ENCODE measurements at places on chromosomes 7 and 10.

DNA sequence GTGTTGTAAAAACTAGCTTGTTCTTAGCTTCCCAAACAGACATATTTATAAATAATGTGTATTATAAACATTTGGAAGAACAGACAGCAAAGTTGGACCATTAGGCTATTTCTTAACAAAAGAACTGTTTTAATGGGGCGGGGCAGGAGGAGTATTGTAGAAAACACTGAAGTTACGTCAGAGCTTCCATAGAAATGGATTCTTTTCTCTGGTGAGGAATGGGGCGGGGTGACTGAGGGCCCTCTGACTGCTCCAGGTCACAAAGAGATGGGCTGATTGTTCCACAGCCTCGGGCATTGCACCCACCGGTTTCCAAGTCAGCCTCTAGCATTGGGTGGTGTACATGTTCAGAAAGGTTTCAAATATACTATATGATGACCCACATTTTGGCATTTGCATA is 36.8 kb upstream of the ADAM12 start:
- DNase-seq = no peak

GRCh38 chr7:149245244-149245643 is 5.8 kb downstream of the ZNF212 start:
- no peak for DNase-seq

DNA sequence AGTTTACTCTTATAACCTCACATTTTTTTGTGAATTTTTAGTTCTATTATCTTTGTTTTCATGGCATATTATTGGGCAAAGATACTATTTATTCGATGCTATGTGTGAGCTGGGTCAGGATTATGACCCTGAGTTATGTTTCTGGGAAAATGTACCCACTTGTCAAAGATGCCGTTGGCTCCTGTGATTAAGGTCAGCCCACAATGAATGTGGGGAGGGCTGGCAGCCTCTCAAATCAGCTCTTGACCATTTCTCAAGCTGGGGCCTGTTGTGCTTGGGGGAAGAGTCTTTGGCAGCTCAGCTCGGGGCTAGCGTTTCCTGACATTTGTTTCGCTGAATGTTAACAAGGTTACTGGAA is 97.5 kb downstream of the TCF7L2 start:
- DNase-seq = no peak

DNA sequence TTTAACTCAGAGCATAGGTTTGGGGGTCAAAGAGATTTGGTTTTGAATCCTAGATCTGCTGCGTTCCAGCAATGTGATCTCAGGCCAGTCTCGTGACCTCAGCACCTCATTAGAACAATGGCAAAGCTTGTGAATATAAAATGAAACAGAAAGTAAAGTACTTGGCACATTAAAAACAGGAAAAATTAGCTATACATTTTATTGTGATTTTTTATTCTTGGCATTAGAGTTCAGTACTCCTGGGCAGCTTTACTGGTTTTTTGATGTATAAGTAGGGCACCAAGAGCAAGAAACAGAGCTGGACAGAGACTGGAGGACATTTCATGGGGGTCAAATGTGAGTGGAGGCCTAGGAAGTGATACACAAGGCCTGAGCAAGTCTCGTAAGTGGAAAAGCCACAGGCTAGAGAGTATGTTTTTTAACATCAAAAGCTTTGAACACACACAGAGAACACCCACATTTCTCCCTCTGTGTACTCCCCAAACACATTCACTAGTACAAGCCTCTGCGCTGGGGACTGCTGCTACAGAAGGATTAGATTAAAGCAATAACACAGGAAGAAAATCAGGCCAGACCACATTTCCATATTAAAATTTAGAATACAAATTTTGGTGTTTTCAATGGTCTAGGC is 157.2 kb upstream of the SLC25A13 start:
- no peak for DNase-seq

DNA sequence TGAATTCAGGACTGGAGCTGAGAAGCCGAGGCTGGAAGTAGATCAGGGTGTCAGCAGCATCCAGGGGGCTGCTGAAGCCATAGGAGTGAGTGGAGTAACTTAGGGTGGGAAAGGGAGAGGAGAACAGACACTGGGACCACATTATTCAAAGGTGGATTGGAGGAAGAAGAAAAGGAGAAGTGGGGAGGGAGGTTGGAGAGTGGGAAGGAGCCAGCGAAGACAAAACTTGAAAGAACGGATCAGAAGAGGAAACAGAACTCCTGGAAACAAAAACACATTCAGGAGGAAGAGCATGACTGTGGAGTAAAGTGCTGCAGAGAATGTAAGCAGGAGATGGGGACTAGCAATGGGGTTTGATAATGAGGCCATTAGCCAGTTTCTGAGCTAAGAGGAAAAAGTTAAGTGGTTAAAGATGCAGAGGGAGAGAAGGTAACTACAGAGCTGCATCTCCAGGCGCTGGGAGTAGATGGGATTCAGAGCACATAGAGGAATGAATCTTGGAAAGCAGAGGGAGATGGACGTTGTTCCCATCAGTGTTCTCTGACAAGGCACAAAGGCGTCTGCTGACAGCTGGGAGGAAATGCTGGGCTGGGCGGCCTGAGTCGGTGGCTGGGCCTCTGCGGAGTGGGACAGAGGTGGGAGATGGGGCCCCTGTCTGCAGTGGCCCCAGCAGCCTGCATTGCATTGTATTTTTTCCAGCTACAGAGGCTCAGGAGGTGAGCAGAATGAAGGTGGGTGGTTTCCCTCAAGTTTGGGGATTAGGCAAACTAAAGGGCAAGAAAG is 63.1 kb upstream of the LEP start:
- DNase-seq = no peak

- DNase-seq = no peak
Measured at GRCh38 chr7:79933144-79933543, 201.5 kb upstream of the GNAI1 start.

- DNase-seq = no peak
Measured at GRCh38 chr10:117532451-117533107, 10.0 kb upstream of the EMX2 start.

GRCh38 chr7:15433151-15433550 is 128.7 kb downstream of the AGMO start:
- no peak for DNase-seq

DNA sequence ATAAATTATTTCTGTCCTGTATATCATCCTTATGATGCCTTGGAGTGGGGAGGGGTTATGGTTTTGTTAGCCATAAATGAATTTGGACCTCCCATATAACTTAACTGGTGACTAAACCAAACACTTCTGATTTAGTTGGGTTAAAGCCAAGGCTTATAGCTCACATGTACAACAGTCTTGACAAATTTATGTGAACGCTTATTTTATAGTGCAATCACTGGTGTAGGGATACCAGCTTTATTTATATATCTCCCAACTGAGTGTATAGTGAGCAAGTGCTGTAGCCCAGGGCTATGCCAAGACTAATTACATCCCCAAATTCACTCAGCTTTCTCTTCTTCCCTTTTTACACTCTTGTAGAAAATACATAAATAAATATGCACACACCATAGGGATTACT is 956.2 kb downstream of the SORCS3 start:
- no peak for DNase-seq

DNA sequence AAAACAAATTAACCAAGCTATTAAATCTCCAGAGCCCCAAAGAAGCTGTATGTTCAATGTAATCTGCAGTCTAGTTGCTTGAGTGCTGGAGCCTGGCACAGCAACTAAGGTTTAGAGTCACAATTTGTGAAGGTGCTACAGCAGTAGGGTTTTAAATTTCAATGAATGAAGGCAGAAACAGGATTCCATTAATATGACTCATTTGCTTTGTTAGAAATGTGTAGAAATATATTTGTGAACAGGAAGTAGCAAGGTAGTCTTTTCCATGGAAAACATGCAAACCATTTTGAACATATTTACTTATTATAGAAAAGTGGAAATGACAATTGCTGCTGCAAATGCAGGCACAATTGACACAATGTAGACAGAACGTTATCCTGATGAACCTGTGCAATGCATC is 149.0 kb upstream of the STEAP4 start:
- no peak for DNase-seq

- no peak for DNase-seq
Measured at GRCh38 chr7:93029056-93029455, 88.7 kb downstream of the SAMD9 start.

GRCh38 chr10:99913831-99914235 is 95.9 kb downstream of the DNMBP start:
- DNase-seq = no peak

- no peak for DNase-seq
Measured at GRCh38 chr7:44471436-44471835, 19.0 kb downstream of the NUDCD3 start.

DNA sequence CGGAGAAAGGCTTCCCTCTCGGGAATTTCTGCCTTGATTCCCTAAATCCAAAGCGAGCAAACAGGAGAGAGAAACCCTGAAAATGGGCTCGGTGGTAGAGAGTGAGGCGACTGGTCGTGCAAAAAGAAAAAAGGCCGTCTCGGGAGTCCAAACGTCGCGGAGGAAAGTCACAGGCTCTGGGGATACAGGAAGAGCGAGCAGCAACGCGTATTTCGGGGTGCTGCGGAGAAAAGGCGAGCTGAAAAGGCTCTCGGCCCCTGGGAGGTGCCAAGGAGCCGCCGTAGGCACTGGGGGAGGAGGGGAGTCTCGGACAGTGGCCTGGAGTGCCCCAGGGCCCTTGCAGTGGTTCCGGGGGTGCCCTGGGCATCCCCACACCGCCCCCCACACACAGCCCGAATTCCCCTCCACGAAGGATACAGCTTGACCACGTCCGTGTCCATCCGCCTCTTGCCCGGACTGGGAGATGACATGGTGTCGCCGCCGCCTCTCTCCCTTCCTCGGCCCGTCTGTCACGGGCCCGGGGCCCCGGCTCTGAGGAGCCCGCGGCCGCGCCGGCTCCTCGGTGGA is 591 bp downstream of the UBE2H start:
- no peak for DNase-seq

GRCh38 chr10:115830265-115830970 is 442.6 kb downstream of the GFRA1 start:
- no peak for DNase-seq

GRCh38 chr7:4818000-4818794 is 42.8 kb downstream of the AP5Z1 start:
- no peak for DNase-seq

DNA sequence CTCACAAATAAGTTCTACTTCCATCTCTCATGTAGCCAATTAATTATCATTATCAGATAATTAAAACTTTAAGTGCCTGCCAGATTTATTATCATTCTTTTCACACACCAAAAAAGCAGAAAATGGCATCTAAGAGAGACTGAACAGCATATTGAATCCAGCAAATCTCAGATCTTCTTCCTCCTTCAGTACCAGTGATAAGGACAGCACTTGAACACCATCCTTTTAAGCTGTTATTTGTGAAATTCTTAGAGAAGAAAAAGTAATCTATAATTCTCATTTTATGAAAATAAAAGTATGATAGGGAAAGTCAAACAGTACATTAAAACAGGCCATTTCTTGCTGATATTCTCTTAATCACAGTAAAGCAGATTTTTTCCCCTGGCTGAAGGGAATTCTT is 104.5 kb downstream of the ELAPOR2 start:
- no peak for DNase-seq

DNA sequence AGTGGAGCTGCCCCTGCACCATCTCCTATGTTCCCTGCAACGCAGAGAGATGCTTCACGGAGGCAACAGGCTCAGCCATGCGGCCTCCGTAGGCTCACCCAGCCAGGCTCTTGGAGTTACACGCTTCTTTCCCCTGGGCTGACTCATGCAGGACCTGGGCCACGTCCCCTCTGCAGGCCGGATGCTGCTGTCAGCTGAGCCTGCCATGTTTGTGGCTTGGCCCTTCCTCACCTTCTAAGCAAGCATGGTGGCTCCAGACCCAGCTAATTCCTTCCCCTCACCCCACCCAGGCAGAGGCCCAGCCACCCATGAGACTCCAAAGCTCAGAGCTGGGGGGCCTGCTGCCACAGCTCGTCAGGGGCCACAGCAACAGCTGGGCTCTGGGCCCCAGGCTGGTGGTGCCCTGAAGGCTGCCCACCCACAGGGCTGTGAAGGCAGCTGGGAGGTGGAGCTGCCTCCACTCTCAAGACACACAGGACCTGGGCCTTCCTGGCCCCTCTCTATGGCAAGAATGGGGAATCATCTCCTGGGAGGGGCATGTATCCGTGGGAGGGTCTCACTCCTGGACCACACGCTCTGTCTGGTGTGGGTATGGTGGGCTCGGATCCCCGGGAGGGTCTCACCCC is 219.6 kb downstream of the ELFN1 start:
- no peak for DNase-seq

DNA sequence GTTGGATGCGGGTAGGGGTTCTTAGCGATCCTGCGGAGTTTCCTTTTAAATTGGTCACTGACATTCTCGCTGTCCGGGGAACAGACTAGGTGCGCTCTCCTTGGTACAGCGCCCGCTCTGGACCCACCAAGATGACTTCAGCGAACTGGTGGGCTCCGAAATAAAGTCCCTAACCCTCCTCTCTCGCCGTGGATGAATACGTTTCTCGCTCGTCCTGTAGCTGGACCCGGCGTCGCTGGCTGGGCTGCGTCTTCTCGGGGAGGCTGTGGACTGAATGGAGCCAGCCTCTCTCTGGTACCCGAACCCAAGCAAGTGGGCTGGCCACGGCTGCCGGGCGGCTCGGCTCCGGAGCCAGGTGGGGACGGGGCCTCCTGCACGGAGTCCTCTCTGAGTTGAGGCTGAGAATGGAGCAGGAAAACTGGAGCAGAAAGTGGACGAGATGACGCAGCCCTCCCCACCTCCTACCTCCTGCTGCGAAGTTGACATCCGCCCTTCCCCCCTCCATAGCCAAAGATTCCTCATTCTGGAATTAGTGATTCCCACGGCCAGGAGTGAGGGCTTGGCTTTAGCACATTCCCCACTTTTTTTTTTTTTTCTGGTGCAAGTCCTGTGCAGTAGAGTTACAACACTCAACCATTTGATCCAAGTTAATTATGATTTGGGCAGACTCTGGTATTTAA is 1.5 kb downstream of the UNC5B start:
- DNase-seq = no peak

DNA sequence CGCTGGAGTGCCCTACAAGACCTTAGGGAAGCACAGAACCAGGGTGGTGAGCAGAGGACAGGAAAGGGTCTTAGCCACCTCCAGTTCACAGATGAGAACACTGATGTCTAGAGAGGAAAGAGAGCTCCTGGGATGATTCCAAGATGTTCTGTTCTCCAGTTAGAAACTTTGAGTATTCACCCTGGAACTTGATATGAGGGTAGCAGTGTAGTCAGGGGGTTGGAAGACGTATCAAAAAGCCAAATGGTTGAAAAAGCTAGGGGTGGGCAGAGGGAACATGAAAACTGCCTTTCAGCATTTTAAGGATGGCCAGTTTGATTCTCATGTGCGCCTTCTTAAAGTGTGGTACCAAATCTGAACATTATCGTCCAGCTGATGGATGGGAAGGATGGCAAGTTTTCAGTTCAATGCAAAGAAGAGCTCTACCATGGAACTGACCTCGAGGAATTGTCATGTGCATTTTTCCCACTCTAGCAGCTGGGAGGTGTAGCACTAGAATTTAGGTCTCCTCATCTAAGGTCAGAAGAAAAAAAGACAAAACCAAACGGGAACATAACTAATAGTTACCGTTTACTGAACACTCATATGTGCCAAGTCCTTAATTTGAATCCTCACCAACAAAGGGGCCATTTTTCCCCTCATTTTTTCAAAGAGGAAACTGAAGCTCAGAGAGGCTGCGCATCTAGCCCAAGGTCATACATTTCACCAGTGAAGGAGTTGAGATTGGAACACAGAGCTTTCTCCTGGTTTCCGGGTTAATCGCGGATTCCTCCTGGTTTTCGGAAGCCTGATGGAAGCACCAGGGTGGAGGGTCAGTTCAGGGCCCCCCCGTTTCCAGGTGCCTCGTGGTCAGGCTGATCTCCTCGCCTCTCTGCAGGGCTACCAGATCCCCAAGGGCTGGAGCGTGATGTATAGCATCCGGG is 6.0 kb upstream of the CYP26A1 start:
- DNase-seq = no peak

GRCh38 chr7:90312745-90313144 is 8.4 kb downstream of the FAM237B start:
- no peak for DNase-seq

All from activated T-helper 1 cell treated with anti-CD3 and anti-CD28 coated beads, Interleukin-2, amount 50 U/mL, for 16 hours (primary cell).